ENCODE measurements at places on chromosomes 2 and 18. TPM values are rescaled to one million over a fixed set of nuclear protein-coding genes. Genes with fewer than 3 reads are reported as not detected.

GLI2 gene
- 2.9 TPM for total RNA-seq

INPP5D gene
- total RNA-seq = 37.9 TPM

MYCN gene
- 1.3 TPM for total RNA-seq

UGT1A5 gene
- not detected for total RNA-seq

B3GNT7 gene
- 2.0 TPM for total RNA-seq

PPP3R1 gene
- total RNA-seq = 64.9 TPM

FOXD4L1 gene
- not detected for total RNA-seq
